Stimulated activated CD8-positive, alpha-beta memory T cell treated with anti-CD3 and anti-CD28 coated beads, Interleukin-15, amount 100 ng/mL, for 1 hour (primary cell): ENCODE measurements at places on chromosomes 2 and 18.

- DNase-seq = no peak
These were observed 286.6 kb downstream of the AGAP1 start for GRCh38 chr2:235780401-235780800.

DNA sequence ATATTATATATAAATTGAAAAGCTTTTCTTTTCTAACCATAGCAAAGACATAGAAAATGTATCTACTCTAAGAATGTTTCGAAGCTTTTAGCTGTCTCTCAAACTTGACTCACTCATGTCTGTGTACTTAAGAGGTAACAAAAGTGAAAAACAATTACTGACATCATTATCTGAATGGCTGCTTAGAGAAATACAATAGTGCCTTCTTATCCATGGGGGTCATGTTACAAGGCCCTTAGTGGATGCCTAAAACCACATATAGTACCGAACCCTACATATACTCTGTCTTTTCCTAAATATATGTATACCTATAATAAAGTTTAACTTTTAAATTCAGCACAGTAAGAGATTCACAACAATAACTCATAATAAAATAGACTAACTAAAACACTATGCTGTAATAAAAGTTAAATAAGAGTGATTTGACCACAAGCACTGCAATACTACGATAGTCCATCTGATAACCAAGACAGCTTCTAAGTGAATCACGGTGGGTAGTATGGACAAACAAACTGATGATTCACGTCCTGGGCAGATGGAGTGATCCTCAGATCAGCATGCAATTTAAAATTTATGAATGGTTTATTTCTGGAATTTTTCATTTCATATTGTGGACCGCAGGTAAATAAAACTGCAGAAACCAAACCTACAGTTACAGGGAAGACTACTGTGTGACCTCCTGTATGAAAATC, 246.2 kb downstream of the XIRP2 start:
- DNase-seq = no peak

DNA sequence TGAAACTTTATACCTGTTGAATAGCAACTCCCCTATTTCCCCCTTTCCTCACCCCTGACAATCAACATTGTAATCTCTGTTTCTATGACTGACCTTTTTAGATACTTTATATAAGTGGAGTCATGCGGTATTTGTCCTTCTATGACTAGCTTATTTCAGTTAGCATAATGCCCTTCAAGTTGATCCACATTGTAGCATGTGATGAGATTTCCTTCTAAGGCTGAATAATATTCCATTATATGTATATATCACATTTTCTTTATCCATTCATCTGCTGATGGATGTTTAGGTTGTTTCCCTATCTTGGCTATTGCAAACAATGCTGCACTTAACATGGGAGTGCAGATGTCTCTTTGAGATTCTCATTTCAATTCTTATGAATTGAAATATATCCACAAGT, 9.5 kb downstream of the FASTKD2 start:
- no peak for DNase-seq

GRCh38 chr2:30796699-30797098, 10.5 kb downstream of the CAPN13 start:
- DNase-seq = no peak

DNA sequence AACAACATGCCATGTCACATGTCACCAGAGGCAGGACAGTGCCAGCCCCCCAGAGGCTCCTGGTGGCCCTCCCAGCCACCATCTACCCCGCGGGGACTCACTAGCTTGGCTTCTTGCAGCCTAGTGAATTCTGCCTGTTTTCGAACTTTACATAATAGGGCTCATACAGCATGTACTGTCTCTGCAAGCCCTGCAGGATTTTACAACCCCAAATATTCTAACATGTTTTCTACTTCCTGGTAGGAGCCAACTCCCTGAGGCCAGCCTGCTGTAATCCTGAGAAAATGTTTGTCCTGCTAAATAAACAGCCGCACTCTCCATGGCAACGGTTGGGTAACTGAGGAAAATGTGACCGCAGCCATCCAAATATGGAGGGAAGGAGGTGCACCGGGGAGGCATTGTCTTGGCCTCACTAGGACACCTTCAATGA, 2.7 kb downstream of the PER2 start:
- no peak for DNase-seq

DNA sequence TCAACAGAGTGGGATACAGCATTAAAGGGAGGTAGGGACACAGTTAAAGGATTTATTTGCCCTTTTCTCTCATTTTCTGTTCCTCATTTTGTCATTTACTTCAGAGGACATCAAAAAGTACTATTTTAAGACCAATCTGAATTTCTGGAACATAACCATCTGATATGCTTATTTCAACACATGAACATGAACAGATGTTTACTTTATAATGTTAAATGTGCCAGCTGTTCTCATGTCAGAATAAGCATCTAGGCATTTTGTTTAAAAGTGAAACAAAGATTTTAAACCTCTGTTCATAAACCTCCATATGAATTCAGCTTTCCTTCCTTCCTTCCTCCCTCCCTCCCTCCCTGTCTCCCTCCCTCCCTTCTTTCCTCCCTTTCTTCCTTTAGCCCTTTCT, 677.7 kb downstream of the CNTNAP5 start:
- no peak for DNase-seq
